ENCODE measurements at places on chromosomes 1 and 21.

GRCh38 chr1:235864931-235865525 lies 1.7 kb downstream of the LYST start:
- DNase-seq = no peak

GRCh38 chr1:223083831-223084230 lies 59.2 kb downstream of the TLR5 start:
- no peak for DNase-seq

GRCh38 chr1:117113199-117113598 lies 8.3 kb downstream of the TRIM45 start:
- no peak for DNase-seq

DNA sequence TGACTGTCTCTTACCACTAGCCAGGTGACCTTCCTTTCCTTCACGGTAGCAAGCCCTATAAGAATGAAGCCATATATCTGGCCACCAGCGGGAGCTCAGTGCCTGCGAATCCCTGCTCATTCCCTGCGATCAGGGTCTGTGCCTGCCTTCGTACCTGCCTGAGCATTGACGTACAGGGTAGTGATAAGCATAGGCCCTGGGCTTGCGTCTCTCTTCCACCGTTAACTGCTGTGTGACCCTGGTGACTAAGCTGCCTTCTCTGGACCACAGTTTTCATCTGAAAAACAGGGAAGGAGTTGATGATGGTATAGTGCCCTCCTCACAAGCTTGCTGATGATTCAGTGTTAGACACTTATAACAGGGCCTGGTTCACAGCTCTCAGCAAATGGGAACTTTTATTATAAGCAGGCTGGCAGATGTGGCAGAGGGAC lies 4.1 kb downstream of the ZC3H12A start:
- DNase-seq = peak; percentile 54

DNA sequence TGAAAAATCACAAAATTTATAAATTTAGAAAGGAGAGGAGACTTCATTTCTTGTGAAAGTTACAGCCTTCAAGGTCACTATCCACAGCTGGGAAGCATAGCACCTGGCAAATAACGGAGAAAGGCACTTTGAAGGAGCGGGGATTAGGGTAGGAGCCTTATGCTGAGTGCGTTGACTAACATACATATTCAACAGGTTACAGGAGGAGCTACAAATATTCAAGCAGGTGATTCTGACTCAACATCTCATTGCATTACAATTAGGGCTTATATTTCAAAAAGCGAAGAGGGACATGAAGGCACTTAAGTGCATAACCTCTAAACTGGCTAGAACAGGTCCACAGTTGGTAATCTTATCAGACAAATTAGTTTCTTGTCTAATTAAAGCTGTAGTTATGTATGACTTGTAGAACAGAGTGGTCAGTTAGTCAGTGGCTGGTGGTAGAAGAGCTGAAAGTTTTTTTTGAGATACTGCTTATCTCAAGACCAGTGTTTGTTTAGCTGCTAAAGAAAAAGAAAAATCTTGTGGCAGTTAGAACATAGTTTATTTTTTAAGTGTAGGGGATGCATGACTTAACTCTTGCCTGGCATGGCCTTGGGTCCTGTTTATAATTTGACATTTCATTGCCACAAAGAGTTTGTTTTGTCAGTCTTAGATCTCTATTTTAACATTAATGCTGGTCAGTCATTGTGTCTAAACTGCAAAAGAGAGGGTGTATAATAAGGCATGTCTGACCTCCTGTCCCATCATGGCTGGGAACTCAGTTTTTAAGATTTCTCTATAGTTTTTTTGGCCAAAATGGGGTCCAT lies 311.5 kb downstream of the DUSP10 start:
- no peak for DNase-seq

GRCh38 chr1:96820671-96821070 lies 99.1 kb downstream of the PTBP2 start:
- no peak for DNase-seq
